Glutamatergic neuron (in vitro differentiated cells): ENCODE measurements at places on chromosomes 13 and 19.

DNA sequence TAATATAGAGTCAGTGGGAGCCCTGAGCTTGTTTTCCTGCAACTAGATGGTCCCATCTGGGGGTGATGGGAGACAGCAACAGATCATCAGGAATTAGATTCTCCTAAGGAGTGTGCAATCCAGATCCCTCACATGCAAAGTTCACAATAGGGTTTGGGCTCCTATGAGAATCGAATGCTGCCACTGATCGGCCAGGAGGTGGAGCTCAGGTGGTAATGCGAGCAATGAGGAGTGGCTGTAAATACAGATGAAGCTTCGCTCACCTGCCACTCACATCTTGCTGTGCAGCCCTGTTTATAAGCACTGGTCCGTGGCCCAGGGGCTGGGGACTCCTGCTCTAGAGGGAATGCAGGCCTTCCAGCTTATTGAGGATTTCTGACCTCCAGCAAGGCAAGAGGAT lies 5.7 kb downstream of the ZNF558 start:
- DNase-seq, result no peak

DNA sequence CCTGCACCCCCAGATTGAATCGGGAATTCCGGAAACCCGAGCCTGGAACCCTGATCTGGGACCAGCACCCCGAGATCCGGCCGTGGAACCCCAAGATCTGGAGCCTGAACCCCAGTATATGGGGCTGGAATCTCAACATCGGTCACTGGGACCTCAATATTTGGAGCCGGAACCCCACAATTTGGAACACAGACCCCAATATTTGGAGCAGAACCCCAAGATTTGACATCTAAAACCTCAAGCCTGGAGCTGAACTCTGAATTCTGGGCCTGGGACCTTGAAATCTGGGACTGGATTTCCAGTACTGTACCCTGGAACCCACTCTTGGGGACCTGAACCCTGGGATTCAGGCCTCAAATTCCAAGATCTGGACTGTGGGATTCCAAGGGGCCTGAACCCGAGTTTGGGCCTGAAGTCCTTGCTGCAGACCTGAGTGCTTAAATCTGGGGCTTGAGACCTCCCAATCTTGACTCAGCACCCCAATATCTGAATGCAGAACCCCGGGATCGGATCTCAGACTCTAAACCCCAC lies 629 bp downstream of the LRFN3 start:
- no peak for DNase-seq

GRCh38 chr13:26881154-26881553 lies 120.6 kb upstream of the GPR12 start:
- no peak for DNase-seq

GRCh38 chr19:51139299-51140014 lies 2.6 kb upstream of the SIGLEC7 start:
- DNase-seq, result no peak

DNA sequence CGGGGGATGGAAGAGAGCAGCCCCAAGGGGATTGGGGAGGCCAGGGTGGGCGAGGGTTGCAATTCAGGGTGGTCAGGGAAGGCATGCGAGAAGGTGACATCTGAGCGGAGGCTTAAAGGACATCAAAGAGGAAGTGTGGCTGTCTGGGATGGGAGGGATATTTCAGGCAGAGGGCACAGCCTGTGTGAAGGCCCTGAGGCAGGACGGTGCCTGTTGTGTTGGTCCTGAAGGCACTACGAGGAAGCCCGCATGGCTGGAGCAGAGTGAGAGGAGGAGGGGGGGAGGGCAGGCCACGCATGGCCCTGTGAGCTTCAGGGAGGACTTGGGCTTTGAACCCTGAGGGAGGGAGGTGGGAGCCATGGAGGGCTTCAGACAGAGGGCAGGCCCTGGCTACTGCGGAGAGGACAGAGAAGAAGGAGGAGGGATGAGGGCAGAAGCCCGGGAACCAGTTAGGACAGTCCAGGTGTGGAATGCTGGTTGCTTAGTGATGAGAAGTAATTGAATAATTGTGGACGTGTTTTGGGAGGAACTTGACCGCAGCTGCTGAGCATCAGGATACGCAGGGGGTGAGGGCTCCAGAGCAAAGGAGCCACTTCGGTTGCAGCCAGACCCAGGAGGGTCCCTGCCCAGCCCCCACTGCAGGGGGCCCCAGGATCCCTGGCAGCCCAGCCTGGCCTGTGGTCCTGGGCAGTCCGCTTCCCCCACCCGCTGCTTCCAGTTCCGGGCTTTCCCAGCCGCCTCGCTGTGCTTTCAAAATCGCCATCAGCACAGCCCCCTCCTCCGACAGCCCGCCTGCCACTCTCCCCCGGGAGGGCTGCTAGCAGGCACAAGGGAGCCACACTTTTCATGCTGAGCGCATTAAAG lies 6.2 kb downstream of the TLE6 start:
- DNase-seq, result peak; percentile 94

- DNase-seq, result peak; percentile 10
Observed at GRCh38 chr19:4495471-4495870, 22.8 kb downstream of the PLIN4 start.

- no peak for DNase-seq
Observed at GRCh38 chr13:100895651-100896050, 221.1 kb upstream of the TMTC4 start.

DNA sequence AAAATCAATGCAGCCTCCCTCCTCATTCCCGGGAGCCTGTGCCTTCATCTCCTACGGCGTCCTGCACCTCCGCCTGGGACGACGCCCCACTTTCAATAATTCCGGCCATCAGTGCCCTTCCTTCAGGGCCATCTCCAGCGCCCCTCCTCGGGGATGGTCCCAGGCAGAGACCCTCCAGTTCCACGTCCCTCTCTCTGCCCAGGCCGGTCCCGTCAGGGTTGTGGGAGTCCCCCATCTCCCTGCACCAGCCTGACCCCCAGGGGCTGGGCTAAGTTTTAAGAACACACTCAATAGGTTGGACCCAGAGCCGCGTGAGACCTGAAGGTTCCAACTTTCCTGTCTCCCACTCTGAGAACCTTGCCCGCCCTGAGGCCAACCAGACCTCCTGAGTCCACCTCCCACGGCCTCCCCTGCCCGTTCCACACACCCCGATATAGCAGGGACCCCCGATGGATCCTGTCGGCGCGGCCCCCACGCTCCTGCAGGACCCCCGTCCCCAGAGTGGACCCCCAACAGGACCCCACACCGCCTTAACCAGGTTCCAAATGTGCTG lies 646 bp downstream of the TMEM161A start:
- DNase-seq, result no peak

DNA sequence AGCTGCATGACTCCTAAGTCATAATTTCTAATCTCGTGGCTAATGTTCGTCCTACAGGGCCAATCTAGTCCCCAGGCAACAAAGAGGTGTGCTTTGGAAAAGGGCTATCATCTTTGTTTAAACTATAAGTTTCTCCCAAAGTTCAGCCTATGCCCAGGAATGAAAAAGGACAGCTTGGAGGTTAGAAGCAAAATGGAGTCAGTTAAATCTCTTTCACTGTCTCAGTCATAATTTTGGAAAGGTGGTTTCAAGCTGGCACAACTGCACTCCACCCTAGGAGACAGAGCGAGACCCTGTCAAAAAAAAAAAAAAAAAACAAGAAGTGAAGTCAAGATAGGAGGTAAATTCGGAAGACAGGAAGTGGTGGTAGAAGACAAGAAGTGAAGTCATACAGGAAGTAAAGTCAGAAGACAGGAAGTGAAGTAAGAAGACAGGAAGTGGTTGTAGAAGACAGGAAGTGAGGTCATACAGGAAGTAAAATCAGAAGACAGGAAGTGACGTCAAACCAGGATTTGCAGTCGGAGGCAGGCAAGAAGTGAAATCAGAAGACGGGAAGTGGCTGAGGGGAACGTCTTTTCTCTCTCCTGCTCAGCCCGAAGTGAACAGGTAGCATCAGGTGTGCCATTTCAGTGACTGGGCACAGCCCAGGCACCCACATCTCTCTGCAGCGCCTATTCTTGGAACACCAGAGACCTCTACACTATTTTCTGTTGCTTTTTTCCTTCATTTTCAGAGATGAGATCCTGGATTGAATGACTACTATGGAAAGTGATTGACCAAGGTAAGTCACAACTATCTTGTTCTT lies 32.2 kb downstream of the GP6 start:
- DNase-seq, result no peak

- DNase-seq, result peak; percentile 62
Observed at GRCh38 chr13:30870049-30870884, 35.8 kb upstream of the MEDAG start.

DNA sequence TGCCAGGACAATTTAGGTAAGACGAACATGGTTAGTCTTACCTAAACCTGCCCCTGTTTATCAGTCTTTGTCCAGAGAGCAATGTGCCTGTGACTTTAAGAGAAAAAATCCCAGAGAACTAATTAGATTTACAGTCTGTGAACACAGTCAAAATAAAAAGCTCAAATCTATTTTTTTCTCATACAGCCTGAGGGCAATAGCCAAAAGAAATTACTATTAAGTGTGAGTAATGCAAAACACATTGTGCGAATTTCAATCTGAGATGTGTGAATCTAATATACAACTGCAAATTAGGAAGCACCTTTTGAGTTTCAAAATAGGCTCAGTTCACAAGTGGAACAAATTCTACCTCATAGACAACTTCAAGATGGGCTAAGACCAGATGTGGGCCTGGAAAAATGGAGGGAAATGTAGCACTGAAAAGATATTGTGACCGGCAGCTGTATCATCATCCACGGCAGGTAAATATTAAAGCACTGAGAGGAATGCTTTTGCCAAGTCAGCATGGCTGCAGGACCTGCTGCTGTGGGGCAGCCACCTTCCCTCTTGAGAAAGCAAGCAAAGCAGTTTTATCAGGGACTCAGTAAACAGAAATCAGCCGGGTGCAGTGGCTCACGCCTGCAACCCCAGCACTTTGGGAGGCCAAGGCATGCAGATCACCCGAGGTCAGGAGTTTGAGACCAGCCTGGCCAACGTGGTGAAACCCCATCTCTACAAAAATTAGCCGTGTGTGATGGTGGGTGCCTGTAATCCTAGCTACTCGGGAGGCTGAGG lies 114.8 kb downstream of the KATNAL1 start:
- no peak for DNase-seq

DNA sequence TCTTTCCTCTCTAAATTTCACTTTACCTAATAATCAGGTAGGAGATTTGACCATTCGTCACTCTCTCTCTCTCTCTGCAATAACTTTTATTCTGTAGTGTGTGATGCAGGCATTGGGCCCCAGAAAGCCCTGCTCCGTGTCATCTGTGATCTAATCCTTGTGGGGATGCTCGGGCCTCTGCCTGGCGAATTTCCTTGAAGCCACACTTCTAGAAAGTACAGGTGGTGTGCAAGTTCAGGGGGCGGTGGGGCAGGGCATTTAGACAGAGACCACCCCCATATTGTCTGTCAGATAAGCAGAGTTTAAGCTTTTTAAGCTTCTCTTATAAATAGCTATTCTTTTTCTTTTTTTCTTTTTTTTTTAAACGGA lies 53.4 kb upstream of the GPR12 start:
- no peak for DNase-seq

- DNase-seq, result no peak
Observed at GRCh38 chr13:43861863-43862262, 17.7 kb downstream of the CCDC122 start.

DNA sequence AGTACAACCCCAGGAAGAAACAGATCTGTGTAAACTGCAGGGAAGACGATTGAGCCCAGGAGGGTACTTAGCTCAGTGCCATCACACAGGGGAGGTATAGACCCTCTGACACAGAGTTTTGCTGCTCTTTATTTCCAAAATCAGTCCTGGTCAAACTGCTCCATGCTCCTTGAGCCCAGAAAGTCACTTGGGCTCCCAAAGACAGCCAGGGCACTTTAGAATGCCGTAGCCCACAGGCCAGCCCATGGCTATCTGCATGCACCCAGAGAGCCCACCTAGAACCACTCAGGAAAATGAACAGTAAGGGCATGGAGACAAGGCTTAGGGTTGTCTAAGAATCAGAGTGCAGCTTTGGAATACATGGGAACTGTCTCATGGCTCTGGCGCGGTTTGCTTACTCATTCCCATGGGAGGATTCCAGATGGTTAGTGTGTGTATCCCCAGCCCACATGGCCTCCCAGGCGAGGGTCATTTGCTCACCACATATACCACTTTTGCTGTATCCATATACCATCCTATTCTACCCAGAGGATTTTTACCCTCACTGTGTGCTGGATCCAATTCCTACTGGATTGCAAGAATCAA lies 14.7 kb upstream of the PDCD5 start:
- peak; percentile 56 for DNase-seq

GRCh38 chr13:25752957-25753551 lies 298.8 kb downstream of the SHISA2 start:
- DNase-seq, result no peak

DNA sequence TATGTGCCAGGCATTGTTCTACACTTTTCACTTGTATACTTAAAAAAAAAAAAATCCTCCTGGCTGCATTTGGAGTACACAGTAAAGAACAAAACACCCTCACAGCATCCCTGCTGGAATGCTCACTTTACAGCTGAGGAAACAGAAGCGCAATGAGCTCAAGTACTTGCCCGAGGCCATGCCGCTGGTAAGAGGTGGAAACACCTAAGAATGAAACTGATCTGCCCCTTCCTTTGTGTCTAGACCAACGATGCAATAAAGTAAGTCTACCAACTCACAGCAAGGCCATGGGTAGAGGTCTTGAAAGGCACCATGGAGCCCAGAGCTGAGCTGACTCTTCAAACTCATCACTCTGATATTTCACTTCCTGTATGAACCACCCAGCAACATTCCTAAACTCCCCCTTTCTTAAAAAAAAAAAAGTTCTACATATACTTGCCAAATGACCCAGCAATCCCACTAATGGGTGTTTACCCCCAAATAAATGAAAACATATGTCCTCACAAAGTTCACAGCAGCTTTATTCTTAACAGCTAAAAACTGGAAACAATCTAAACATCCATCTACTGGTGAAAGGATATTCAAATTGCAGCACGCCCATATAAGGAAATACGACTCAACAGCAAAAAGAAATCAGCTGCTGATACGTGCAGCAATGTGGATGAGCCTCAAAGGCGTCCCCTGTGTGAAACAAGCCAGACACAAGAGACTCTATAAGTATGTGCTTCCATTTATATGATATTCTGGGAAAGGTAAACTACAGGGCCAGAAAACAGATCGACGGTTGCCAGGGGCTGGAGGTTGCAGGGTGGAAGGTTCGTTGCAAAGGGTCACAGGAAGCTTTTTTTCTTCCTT lies 236.6 kb upstream of the MAB21L1 start:
- DNase-seq, result no peak

DNA sequence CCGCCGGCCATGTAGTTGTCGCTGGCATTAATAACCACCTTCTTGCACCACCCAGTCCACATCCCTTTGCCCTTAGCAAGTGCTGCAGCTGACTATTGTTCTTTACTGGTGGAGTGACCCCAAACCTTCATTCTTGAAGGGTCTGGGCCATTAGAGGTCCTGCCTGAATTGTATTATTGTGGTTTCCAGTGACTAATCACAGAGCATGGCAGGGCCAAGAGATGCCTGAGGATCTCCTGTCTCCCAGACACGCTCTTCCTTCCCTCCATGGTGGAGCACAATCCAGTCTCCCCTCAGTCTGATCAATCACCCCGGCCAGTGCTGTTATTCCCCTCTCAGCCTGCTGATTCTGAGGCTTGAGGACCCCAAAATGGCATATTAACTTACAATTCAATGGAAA lies 39.0 kb downstream of the C1QTNF9 start:
- DNase-seq, result no peak

DNA sequence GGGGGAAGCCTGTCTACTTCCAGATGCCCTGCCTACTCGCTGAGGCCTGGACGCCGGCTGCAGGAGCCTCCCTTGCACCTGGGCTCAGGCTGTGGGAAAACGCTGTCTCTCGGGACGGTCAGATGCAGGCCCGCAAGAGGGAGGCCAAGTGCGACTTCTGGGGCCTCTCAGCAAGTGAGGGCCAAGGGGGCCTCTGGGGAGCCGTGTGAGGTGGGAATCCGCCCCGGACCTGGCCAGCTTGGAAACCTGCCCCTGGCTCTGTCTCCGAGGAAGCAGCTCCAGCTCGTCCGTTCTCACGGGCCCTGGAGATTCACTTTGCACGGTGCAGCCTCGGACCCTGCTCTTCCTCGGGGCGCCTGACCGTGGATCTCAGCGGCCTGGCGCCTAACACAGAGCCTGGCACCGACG lies 11.4 kb upstream of the CRTC1 start:
- no peak for DNase-seq
